ENCODE measurements at places on chromosomes 6 and 20.

- DNase-seq = no peak
Observed at GRCh38 chr6:109701221-109701620, 10.1 kb downstream of the FIG4 start.

- no peak for DNase-seq
Observed at GRCh38 chr6:72559067-72559466, 62.8 kb upstream of the KCNQ5 start.

DNA sequence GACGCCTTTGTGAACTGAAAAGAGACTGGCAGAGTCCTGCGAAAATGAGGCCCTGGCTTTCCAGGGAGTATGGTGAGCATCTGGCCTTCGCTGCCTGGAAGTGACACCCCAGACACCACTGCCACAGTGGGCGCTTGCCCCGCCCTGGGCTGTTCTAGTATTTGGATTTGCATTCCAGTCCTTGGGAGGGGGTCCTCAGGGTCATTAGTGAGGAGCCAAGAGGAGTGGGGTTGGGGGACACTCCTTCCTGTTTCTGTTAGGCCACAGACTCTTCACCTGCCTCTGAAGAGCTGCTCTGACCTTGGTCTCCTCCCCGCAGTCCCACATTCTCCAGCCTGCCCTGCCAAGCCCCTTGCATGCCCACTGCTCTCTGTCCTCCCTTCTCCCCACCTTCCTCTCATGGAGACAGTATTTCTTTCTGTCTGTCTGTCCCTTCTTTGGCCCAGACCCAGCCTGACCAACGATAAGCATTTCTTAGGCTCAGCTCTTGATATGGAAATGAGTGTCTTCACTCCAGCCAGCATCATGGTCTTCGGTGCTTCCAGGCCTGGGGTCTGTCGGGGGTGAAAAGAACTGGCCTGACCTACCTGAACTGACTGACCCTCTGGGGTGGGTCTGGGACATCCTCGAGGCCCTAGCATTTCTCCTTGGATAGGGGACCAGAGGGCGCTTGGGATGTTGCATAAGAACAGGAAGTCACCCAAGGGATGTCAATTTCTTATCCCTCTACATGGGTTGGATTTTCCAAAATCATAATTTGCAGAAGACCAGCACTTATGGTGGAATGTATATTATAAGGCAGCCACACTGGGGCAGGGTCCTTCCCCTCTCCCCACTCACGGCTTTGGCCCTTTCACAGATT, 19.4 kb downstream of the SLC9A8 start:
- no peak for DNase-seq

DNA sequence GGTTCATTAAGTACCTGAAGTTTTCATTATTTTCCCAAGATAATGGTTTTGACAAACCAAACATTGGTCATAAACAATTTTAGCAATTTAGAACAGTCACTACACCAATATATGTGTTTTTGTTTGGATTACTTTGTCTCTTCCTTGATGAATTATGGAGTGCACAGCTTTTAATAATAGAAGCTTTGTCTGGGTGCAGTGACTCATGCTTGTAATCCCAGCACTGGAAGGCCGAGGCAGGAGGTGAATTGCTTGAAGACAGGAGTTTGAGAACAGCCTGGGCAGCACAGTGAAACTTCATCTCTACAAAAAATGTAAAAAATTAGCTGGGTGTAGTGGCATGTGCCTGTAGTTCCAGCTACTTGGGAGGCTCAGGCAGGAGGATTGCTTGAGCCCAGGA, 89.4 kb upstream of the ANKEF1 start:
- DNase-seq = no peak

GRCh38 chr20:62132421-62132820, 10.1 kb downstream of the LSM14B start:
- DNase-seq = no peak

DNA sequence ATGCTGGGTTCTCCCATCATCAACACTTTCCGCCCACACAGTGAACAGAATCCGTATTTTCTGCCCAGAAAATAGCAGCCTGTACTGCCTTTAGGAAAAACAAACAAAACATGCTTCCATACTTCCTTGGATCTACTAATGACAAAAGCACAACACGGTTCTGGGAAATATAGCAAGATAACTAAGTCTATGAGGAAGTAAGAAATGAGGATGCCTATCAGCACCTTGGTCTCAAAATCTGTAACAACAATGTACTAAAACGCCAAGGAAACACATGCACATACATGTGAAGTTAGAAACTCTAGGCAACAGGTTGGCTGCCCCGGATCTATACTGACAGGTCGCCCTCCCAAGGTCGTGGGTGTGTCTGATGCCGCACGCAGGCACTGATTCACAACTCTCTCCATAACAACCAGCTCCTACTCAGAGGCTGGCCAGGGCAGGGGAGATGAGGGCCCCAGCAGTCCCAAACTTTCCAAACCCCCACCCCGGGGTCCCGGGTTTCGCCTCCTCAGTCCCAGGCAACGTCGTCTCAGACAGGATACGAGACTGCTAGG, 710 bp downstream of the BTBD9 start:
- no peak for DNase-seq

- no peak for DNase-seq
Observed at GRCh38 chr6:45314146-45314545, 14.0 kb upstream of the RUNX2 start.
